ENCODE measurements at places on chromosomes 5 and 9. TPM values are rescaled to one million over a fixed set of nuclear protein-coding genes. Genes with fewer than 3 reads are reported as not detected.

The PAEP gene
- not detected for total RNA-seq

- DNase-seq = no peak
These were observed 101.7 kb upstream of the ITGA1 start for GRCh38 chr5:52685971-52686370.

The FIBCD1 gene
- total RNA-seq = not detected

The PCDHAC2 gene
- not detected for total RNA-seq

The CEL gene
- 8.3 TPM for total RNA-seq

Measured in T-cell (primary cell).